ENCODE measurements at places on chromosomes 6 and 20. TPM values are rescaled to one million over a fixed set of nuclear protein-coding genes. Genes with fewer than 3 reads are reported as not detected.

- no peak for DNase-seq
Observed at GRCh38 chr20:34753706-34754461, 49.7 kb downstream of the TP53INP2 start.

DNA sequence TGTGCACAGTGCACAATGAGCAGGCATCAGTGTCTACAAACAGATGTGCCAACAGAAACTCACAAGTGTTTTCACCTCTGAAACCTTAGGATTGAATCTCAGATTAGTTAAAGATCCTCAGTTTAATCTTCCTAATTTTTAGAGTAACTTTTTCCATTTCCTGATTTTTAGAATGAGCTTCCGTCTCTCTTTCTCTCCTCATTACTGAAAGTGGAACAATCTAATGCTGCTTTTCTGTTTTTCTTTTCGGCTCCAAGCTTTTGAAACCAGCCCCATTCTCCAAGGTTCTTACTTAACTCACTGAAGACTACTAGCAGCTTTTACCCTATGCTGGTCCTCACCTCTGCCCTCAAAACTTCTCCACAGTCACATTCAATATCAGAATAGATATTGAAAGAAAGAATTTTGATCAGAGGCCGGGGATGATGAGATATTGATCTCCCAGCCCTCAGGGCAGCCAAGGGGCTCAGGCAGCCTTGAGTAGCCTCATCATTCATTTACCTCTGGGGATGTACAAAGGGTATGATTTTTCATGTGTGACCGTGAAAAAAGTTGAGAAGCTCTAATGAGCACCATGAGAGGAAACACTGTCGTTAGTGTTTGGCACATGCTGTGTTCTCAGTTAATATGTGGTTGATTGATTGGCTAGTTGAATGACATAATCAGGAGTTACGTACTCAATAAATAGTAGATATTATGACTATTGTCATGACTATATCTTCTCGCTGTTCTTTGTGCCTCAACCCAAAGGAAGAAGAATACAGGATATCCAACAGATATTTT, 11.9 kb upstream of the STK38 start:
- no peak for DNase-seq

SPEF1 gene
- not detected for polyA plus RNA-seq

FOXQ1 gene
- 0.12 TPM for polyA plus RNA-seq

GRCh38 chr20:38121741-38122140, 43.3 kb downstream of the TGM2 start:
- DNase-seq = no peak

- no peak for DNase-seq
Observed at GRCh38 chr6:34149831-34150400, 4.0 kb upstream of the GRM4 start.

- DNase-seq = no peak
Observed at GRCh38 chr6:88619951-88620350, 343.5 kb downstream of the RNGTT start.

GRCh38 chr20:43994486-43995100, 79.9 kb downstream of the TOX2 start:
- no peak for DNase-seq

DNA sequence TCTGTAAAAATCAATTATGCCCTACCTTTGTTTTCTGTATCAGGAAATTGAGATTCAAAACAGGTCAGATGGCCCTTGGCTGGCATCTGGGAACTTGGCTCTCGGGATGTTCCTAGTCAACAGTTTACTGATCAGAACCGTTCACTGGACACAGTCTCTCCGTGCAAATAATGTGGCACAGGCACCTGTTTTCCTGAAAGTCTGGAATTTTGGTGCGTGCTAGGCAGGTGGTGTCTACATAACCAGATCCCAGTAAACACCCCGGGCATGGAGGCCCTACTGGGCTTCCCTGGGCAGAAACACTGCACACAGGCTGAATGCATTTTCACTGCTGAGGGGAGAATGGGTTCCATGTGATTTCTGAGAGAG, 7.5 kb downstream of the SNHG17 start:
- DNase-seq = no peak

DNA sequence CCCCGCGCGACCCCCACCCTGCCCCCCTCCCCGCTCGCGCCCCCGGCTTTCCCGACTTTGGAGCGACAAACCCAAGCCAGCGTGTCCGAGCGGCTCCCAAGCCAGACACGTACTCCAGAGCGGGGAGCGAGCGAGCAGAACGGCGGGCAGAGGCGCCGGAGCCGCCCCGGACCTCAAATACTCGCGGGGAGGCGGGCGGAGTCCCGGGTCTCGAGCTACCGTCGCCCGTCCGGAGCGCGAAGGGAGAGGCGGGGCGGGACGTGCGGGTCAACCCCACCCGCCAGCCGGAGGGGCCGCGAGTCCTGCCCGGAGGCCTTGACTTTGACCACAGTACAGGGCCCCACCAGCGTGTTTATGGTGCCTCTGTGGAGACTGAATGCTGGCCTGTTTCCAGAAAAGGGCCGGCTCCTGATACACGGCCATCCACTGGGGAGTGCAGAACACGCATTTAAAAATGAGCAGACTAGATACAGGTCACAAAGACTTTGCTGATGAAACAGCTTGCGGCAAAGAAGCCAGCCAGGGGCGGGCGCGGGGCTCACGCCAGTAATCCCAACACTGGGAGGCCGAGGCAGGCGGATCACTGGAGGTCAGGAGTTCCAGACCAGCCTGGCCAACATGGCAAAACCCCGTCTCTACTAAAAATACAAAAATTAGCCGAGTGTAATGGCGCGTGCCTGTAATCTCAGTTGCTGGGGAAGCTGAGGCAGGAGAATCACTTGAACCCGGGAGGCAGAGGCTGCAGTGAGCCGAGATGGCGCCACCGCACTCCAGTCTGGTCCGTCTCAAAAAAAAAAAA, at the start of gene SERPINB6:
SERPINB6 (minus strand) TSS at position 148 of the 799 bp plus-strand sequence. CDS start 12,235 bp downstream, outside the sequence.
- peak; percentile 85 for DNase-seq

DNA sequence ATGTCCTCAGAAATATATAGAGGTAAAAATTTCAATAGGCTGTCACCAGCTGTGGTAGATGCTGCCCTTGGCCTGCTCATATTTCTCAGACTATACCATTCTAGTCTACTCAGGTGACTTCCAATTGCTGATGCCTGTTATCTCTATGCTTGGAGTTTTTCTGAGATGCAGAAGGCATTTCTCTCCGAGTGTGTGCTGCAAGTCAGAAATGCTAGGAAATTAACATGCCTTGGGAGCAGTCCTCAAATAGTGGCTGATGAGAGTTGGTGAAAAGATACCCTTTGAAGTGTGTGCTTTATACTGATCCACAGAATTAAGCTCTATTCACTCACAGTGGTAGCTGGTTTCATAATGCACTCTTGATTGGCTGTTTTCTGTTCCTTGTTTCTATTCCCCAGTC, 43.2 kb upstream of the PKIB start:
- no peak for DNase-seq

- no peak for DNase-seq
Observed at GRCh38 chr6:148146717-148147462, 195.7 kb upstream of the SASH1 start.

CDH26 gene
- 0.41 TPM for polyA plus RNA-seq

DNA sequence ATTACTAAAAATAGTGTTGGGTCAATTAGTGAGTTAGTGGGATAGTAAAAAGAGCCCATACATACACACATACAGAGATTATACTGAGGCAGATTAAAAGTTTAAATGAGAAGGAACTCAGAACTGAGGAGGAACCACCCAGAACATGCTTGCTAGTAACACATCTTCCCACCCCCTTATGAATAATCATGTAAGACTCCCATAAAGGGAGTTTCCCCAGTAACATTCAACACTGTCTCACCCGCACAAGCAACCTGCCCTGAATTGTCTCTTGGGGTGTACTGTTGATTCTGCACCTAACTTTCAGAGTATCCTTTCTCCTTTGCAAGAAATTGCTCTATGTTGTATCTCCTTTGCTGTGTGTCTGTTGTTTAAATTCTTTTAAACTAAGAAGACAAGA, 11.1 kb upstream of the HLA-DQB2 start:
- DNase-seq = no peak

GRCh38 chr20:45095805-45096238, 5.1 kb downstream of the KCNS1 start:
- peak; percentile 63 for DNase-seq

DNA sequence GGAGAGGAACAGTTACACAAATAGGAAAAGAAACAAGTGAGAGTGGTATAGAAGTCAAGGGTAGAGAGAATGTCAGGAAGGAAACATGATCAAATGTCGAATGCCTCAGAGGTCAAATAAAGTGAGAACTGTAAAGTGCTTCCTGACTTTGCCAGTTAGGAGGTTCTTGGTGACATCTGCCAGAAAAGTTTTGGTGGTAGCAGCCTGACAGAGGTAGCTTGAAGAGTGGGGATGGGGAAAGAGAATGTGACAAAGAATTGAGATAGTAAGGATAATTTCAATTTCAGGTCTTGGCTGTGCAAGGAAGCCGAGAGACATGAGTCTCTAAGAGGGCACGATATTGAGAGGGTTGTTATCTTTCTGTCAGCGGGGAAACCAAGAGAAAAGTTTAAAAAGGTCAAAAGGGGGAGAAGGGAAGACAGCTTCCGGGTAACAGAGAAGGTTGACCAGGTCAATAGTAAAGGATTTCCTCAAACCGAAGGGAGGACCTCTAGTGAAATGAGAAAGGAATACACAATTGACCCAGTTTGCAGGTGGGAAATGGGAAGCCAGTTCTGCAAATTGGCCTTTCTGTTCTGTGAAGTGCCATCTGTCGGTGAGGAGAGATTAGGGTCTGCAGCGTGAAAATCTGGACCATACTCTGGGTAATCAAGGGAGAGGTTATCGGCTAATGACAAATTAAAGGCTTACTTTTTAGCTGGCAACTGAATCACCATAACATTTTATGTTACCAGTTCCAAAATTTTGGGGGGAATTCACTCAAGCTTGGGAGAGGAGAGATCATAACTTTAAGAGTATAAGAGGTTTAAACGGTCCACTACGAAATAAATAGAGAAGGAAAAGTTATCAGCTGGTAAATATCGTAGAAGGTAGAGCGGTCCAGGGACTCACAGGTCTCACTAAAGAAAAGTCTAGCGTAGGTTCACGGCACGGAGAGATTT, 973 bp upstream of the BRD2 start:
- peak; percentile 57 for DNase-seq

Data from muscle of back (tissue), 13 donors.